Stimulated activated CD4-positive, alpha-beta T cell treated with anti-CD3 and anti-CD28 coated beads, Interleukin-1b, Interleukin-23, amount 100 ng/mL, for 24 hours (primary cell): ENCODE measurements at places on chromosomes 6 and 20.
A peak's percentile ranks its signal among the peaks of the same experiment; 100 is the strongest.

DNA sequence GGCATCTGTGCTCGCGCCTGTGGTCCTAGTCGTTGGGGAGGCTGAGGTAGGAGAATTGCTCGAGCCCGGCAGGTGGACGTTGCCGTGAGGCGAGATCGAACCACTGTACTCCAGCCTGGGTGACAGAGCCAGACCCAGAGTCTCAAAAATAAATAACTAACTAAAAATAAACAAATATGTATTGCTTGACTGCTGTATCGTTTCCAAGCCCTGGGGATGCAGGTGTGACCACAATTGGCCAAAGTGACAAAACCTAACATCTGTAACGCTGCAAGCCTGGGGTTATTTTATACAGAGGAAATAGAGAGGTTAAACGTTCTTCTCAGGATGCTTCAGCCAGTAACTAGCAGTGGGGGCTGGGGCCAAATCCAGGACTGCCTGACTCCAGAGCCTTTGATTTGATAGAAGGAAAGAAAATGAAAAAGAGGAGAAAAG lies 1.9 kb upstream of the SRSF3 start:
- DNase-seq, result no peak

GRCh38 chr6:8278562-8278961 lies 156.8 kb downstream of the SLC35B3 start:
- DNase-seq, result no peak

GRCh38 chr6:81683912-81684311 lies 68.6 kb downstream of the TENT5A start:
- DNase-seq, result no peak

DNA sequence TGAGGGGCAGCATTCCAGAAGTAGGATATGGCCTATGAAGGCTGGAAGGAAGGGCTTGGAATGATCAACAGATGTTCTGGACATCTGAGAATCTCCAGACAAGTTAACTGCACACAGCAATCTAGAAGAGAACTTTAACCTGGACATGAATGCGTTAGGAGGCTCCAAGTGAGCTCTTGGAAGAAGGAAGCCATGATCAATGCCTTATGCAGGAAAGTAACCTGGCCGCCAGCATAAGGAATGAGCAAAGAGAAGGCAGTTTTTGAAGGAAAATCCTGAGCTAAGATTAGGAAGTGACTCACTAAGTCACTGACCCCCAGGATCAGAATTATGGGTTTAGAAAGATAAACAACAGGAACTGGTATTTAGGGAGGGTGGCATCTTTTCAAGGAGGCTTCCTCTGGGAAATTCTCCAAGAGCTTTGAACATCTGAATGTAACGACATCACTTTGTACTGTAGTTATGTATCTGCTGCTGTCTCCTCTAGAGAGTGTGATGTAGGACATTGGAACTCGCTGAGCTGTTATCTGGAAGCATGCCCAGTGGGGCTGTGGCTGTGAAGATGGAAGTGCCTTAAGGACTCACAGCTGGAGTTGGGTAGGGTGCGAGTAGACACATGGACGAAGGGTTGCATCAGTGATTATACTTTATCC lies 236.8 kb downstream of the PACRG start:
- no peak for DNase-seq

GRCh38 chr6:135782546-135782945 lies 69.0 kb upstream of the PDE7B start:
- DNase-seq, result no peak

DNA sequence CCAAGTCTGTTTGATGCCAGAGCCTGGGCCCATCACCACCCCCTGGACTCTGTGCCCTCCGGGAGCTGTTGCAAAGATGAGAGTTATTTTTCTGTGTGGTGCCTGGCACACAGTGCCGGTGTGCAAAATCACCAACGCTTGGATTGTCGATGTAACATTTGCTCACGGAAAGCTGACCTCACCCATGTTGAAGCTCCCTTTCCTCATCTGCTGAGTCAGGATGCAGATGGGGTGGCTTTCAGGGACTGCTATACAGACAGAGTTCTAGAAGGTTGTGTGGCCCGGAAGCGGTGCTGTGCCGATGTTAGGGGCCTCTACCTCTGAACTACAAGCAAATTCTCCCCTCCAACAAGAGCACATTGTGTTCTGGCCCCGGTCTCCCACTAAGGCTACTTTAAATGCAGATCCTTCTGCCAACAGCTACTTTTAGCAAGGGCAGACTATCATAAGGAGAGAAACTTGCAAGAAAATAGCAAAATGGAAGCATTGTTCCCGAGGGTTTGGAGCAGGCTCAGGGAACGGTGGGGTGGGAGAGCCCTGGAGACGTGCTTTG lies 34.0 kb downstream of the EYA2 start:
- DNase-seq, result no peak

DNA sequence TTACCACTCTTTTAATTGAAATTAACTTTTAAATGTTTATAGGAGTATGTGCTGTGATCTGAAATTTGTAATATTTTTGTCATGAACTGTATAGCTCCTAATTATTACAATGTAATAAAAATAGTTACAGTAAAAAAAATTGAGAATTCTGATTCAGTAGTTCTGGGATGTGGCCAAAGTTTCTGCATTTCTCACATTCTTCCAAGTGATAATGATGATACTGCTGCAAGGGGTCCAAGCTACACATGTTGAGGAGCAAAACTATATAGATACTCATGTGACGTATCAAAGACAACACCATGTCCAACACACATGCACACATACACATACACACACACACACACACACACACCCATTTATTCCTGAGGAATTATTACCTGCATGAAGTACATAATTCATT lies 71.0 kb upstream of the FAM83B start:
- no peak for DNase-seq

GRCh38 chr6:119024111-119024510 lies 54.4 kb downstream of the FAM184A start:
- no peak for DNase-seq

- no peak for DNase-seq
Observed at GRCh38 chr6:47034926-47035325, 7.2 kb downstream of the ADGRF1 start.

- DNase-seq, result no peak
Observed at GRCh38 chr20:58841539-58842264, 9.0 kb downstream of the GNAS-AS1 start.

- no peak for DNase-seq
Observed at GRCh38 chr20:59246691-59247400, 53.6 kb upstream of the EDN3 start.

- no peak for DNase-seq
Observed at GRCh38 chr6:21455071-21455470, 138.5 kb upstream of the SOX4 start.

- no peak for DNase-seq
Observed at GRCh38 chr6:6781873-6782227, 193.3 kb downstream of the LY86 start.

- DNase-seq, result no peak
Observed at GRCh38 chr6:12886961-12887775, 170.6 kb downstream of the PHACTR1 start.

GRCh38 chr20:56468316-56469076 lies at the start of gene RTF2:
RTF2 (plus strand) TSS chr20:56468627; CDS start chr20:56468698, 71 bp downstream.
- peak; percentile 92 for DNase-seq

- DNase-seq, result no peak
Observed at GRCh38 chr6:132220800-132221199, 180.5 kb downstream of the MOXD1 start.

GRCh38 chr6:37218061-37218460 lies 39.5 kb upstream of the TBC1D22B start:
- no peak for DNase-seq

- no peak for DNase-seq
Observed at GRCh38 chr6:29557320-29557719, 2.2 kb downstream of the UBD start.

DNA sequence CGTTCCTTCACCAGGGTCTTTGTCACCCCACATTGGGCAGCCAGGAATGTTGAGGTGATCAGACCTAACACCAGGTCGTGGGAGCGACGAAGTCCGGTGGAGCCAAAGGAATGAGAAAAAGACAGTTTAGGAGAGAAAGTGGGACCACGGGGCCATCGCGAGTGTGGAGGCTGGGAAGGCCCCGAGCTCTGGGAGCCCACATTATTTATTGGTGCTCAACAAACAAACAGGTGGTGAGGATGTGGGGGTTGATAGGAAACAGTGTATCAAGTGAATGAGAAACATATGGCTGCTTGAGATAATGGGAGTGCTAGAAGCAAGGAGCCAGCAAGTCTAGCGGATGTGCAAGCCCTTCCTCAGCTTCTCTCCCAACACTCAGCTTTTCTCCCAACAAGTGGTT lies 287.1 kb upstream of the SGK1 start:
- no peak for DNase-seq

DNA sequence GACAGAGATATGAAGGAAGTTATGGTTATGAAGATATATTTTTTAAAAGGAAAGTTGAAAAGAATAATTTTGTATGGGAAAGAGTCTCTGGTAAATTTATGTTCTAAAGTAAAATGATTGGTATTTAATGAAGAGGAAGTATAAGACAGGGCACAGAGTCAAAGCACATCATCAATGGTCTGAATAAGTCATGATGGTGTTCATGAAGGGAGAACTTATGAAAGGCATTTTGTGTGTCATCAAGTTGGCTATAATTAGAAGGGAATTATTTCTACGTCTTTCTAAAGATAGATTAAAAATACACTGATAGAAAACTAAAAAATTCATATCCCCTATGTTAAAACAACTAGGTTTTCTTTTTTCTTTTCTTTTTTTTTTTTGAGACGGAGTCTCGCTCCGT lies 21.4 kb upstream of the SNAI1 start:
- no peak for DNase-seq

DNA sequence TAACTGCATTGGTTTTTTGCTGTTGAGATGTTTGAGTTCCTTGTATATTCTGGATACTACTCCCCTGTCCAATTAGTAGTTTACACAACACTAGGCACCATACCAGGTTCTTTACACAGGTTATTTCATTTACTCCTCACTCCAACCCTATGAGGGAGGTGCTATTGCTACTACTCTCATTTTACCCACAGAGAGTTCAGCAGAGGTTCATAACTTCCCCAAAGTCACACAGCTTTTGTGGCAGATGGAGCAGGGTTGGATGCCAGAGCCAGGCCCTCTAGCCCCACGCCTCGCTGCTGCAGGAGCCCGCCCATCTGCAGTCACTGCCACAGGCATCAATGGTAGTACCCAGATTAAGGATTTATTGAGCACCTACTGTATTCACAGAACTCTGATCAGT lies 61.7 kb upstream of the MAP3K4 start:
- no peak for DNase-seq

DNA sequence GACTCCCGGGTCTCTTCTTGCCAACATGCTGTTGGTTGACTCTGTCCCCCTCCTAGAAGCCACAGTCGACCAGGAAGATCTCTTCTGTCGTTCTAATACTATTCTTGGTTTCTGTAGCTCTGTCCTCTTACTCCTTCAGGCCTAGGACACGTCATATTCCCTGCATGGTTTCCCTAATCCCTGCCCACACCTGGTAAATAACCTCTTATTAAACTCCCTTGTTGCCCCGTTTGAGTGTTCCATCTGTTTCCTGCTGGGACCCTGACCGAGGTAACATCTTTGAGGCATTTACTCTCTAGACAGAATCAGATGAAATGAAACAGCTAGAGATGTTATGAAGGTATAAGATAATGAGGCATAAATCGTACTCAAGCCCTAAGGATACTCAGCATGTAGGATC lies 68.1 kb downstream of the PLCB4 start:
- no peak for DNase-seq

DNA sequence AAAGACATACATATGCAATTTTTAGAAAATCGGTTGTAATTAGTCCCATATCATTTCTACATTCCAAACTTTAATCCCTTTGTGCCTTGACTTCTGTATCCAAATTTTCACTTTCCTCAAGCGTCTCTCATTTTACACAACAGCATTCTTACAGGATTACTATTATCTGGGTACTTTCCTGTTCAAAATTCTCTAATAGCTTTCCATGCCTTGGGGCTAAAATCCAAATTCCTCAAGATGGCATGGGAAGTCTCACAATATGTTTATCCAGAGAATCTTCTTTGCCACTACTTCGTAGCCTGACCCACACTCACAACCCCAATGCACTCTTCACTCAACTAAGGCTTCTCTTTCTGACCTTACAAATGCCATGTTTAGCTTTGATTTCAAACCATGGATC lies 125.0 kb downstream of the TBX18 start:
- DNase-seq, result no peak

GRCh38 chr20:56018716-56019115 lies 13.4 kb upstream of the CBLN4 start:
- DNase-seq, result no peak

DNA sequence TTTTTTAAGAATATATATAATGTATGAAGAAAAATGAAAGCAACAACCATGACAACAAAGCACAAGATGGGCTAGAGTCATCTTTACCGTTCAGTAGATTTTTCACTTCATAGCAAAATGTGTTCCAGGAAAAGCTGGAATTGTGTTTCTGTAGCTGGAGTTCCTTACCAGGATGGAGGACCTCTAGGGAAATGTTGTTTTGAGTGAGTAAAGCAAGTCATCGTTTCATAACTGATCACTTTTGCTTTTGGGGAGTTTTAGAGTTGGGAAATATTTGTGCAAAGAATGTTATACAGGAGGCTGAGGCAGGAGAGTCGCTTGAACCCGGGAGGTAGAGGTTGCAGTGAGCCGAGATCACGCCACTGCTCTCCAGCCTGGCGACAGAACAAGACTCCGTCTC lies 151.6 kb downstream of the SASH1 start:
- no peak for DNase-seq

GRCh38 chr6:27582928-27583725 lies 110.2 kb upstream of the ZNF184 start:
- DNase-seq, result peak; percentile 53

DNA sequence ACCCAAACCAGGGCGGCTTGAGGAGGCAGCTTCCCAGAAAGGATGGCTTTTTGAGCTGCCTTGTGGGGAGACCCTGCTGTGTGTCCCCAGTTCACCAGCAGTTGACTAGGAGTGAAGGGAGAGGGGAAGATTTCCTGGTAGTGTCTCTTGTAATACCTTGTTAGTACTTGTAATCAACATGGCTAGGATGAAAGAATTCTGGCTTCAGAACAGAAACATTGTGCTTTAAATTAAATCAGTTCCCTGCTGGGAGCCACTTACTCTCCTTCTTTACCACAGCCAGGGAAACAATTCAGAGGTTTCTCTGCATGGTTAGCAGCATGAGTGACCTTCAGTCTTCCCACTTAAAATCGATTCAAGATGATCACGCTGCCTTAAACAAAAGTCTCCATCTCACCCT lies 525.4 kb upstream of the ID4 start:
- DNase-seq, result no peak

DNA sequence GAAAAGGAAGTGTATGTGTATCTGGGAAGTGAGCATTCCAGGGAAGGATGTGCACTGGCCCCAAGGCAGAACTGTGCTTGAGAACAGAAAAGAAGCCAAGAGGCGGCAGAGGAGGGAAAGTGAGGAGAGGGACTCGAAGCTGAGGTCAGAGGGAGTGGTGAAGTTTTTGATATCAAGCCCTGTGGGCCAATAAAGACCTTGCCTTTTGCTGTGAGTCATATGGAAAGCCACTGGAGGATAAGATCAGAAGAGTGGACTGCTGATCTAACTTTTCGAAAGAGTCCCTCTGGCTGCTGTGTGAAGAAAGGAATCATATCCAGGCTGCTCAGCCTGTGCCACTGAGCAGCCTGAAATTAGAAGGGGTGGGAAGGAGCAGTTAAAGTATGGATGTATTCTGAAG lies 99.4 kb downstream of the EYA4 start:
- no peak for DNase-seq
